K562 (cell line): ENCODE measurements at places on chromosomes 2 and 18. TPM values are rescaled to one million over a fixed set of nuclear protein-coding genes. Genes with fewer than 3 reads are reported as not detected.

Gene MC4R
- not detected in 2 replicates for total RNA-seq

Gene MAP3K19
- not detected in 2 replicates for total RNA-seq

Gene PSD4
- total RNA-seq: 48.3 and 54.0 TPM in 2 replicates

- DNase-seq: no peak
Observed at GRCh38 chr18:35564795-35565453, 16.6 kb upstream of the GALNT1 start.

DNA sequence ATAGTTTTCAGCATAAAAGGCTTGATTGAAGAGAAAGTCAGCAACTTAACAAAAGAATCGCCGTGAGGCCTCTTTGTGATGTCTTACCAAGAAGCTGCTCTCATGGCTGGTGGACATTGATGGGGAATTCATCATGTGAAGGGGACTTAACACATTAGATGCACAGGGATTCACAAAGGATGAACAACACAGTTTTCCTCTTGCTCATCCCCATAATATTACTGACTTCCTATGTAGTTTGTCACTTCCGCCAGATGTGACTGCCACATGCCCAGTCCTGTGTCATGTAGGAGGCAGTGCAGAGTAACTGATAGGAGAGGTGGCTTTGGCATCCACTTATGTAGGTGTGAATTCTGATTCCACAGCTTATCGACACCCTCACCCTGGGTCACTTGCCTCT, 232.6 kb upstream of the LYPD1 start:
- no peak for DNase-seq

- DNase-seq: no peak
Observed at GRCh38 chr2:184261331-184261730, 337.0 kb upstream of the ZNF804A start.

GRCh38 chr2:216596980-216597509, 36.2 kb upstream of the IGFBP2 start:
- no peak for DNase-seq
